ENCODE measurements at places on chromosomes 2 and 18.
A peak's percentile ranks its signal among the peaks of the same experiment; 100 is the strongest.

- no peak for DNase-seq
Measured at GRCh38 chr2:23523373-23524260, 138.6 kb downstream of the KLHL29 start.

DNA sequence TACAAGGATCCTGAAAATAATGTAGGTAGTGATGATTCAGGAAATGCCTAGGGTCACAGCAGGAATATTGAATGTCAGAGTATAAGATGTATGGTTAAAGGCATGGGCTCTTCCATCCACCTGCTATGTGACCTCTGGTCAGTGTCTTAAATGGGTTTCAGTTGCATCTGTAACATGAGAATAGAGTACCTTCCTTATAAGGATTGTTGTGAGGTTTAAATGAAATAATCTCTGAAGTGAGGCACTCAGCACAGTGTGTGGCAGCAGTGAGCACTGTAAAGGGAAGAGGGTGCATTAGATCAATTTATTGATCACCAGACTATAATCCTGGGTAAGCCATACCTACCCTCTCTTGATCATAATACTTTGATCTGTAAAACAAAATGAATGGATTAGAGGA lies 319.1 kb downstream of the SLC4A3 start:
- no peak for DNase-seq

DNA sequence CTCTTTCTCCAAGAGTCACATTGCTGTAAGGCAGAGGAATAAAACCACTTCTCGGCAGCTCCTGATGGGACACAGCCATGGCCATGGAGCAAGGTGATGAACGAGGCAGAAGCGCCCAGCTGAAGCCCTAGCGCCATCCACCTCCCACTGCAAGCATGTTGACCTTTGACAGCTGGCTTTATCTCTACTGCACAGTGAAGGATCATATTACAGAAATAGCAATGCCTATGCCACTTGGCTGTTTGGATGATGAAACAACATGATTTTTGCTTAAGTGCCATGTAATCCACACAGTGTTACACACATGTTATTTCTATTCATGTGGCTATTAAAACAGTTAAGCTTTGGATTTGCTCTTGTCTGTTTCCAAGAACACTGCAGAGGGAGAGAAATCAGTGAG lies 167.7 kb downstream of the VAPA start:
- DNase-seq, result no peak

DNA sequence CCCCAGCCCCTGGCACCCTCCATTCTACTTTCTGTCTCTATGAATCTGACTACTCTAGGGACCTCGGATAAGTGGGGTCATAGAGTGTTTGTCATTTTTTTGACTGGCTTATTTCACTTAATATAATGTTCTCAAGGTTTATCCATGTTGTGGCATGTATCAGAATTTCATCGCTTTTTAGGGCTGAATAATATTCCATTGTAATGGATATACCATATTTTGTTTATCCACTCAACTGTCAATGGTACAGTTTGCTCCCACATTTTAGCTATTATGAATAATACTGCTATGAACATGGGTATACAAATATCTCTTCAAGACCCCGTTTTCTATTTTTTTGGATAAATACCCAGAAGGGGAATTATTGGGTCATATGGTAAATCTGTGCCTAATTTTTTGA lies 7.4 kb downstream of the TRAF3IP1 start:
- no peak for DNase-seq

DNA sequence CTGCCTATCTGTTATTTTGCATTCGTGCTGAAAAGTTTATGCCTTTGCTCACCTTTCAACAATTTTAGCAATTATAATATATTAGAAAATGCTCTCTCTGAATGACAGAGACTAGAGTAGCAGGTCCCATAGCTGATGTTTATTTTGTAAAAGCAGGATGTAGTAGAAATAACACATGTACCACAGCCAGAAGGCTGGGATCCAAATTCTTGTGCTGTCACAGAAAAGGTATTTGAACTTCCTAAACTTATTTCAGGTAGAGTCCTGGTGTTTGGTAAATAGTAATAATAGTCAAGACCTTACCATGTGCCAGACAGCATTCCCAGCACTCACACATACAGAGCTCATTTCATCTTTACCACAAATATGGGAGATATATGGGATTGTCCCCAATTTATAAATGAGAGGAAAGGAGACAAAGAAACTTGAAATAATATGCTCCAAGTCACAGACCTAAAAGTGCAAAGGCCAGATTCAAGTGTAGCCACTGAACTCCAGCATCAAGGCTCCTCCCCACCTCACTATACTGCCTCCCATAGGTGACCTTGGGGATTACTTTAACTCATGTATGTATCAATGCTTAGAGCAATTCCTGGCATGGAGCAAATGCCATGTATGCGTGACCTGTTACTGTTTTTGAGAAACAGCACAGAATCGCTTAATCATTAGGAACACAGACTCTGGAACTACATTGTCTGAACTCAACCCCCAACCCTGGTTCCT lies 284.7 kb upstream of the RAB12 start:
- DNase-seq, result no peak

- DNase-seq, result no peak
Measured at GRCh38 chr2:39990335-39990900, 211.4 kb upstream of the THUMPD2 start.

GRCh38 chr2:236899950-236900640 lies 185.6 kb upstream of the COPS8 start:
- DNase-seq, result no peak

GRCh38 chr2:158228943-158229508 lies 127.3 kb downstream of the UPP2 start:
- no peak for DNase-seq

DNA sequence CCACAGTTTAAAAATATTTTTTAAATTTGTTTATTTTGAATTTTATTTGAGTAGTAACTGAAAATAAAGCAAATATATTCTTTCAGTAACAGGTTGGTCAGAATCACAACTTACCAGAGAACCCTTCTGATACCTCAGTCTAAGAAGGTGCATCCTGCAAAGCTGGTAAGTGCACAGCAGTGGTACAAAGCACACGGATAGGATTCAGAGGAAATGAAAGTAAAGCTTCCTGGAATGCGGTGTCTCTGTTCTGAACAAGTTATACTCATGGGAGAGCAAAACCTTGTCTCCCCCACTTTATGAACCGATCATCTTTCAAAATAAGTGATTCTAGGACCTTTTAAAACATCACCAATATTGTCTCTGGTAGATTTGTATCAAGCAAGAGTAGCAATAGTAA lies 398.3 kb downstream of the TMX3 start:
- DNase-seq, result no peak

DNA sequence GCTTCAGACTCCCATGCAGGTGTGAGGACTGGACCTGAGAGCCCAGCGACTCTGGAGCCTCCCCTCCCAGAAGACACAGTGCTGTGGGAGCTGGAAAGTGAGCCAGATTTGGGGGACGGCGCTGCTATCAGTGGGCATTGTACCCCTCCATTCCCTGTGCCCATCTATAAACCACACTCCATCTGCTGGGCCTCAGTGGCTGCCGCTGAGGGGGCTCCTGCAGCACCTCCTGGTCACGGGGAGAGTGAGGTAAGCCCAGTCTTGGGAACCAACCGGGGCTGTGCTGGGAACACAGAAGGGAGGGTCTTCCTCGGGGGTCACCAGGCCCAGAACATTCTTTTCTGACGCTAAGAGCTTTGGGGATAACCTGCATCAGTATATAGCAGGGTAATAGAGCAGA lies 9.5 kb downstream of the PSD4 start:
- no peak for DNase-seq

DNA sequence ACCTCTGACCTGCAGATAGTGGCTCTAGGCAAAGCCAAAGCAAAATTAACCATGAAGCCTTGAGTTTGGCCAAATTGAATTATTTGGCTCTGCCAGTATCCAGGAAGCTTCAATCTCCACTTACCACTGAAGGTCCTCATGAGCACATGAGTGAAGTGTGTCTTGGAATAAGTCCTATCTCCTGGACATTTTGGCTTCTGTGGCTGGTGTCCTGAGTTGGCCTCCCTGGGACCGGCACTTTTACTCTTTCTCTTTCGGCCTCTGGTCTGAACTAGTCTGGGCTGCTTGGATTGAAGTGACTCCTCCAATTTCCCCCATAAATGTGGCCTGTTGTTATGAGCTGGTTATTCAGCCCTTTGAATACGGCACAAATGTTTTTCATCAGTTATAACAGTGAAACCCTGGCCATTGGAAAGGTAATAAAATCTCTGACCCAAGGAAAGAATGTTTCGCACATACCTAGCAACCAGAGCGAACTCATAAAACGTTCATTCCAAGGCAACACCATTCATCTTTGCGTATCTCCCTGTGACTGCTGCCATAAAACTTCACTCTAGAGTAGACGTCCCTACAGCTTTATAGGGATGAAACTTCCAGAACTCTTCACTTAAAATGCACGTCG lies 216.4 kb downstream of the LPIN1 start:
- no peak for DNase-seq

DNA sequence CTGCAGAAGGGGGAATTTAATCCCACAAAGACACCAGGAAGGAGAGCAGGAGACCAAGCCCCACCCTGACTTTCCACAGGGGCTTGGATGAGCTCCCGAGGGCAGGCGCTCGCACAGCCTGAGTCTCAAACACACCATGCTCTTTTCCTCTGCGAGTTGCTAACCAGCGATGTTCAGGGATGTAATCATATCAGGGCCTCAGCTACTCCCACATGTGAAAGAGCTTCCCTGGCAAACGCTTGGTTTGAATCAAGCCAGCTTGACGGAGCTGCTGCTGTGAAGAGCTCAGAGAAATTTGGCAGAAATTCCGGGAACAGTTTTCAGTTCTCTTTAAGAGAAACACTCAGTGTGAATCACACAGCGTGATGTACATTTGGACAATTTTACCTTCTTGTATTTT lies 385.8 kb downstream of the GALR1 start:
- no peak for DNase-seq

DNA sequence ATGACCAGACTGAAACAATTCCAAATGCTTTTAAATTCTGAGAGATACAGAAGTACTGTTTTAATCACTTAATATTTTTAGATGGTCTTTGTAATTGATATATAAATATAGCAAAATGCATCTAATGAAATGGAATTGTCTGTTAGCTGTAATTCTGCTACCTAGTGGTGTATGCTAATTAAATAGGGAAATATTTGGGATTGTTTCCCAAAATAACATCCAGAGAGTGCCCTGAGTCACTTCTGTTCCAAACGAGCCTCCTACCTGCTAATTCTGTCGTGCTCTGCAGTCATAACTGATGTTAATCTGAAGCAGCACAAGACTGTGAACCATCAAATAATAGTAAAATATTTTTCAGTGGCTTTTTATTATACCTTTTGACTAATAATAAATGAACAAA lies 71.4 kb upstream of the NOSTRIN start:
- no peak for DNase-seq

GRCh38 chr18:11391661-11392060 lies 217.7 kb upstream of the SLC35G4 start:
- no peak for DNase-seq

- DNase-seq, result no peak
Measured at GRCh38 chr2:184577743-184578142, 20.6 kb upstream of the ZNF804A start.

DNA sequence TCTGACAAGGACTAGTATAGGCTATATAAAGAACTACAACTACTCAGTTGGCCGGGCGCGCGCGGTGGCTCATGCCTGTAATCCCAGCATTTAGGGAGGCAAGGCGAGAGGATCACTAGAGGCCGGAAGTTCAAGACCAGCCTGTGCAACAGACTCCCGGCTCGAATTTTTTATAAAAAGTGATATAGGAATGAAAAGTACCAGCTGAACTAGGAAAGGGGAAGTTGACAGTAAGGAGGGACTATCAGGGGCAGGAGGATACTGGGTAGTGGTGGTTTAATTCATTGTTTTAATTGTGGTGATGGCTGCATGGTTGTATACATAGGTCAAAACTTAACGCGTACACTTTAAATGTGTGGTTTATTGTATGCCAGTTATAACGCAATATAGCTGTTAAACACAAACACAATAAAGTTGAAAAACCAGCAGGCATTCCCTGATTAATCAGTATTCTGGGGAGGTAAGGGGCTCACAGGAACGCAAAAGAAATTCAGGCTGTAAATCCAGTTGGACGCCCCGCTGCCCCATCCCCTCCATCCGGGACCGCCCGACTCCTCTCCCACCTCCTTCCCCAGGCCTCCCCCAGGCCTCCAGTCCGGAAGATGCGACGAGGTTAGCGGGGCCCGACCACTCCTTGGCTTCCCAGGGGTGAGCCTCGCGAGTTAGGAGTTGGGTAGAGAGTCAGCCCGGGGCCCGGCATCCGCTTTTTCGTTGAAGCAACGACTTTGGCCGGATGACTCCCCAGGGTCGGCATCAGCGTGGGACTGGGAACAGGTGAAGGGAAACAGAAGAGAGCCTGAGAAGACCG lies 746 bp upstream of the POLR1B start:
- peak; percentile 22 for DNase-seq

DNA sequence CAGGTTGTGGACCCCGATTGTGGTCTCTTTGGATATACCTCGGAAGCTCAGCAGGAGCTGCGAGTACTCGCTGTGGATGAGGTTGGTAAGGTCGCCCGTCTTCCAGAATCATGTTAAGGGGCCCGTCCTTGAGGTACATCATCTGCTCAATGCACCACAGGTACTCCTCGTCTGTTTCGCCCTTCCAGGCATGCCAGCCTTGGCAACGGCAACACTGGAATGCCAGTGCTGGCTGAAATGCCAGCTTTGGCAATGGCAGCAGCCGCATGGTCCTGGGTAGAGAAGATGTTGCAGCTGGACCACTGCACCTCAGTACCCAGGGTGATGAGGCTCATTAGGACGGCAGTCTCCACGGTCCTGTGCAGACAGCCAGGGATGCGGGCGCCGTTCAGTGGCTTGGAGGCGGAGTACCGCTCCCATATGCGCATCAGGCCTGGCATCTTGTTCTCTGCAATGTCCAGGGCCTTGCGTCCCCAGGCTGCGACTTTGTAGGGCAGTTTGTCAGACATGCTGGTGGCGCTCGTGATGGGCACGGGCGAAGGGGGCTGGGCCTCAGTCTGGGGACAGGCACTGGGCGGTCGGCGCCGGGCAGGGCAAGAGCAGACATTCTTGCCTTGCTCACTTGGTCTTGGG lies 122.2 kb upstream of the NXPH2 start:
- no peak for DNase-seq

DNA sequence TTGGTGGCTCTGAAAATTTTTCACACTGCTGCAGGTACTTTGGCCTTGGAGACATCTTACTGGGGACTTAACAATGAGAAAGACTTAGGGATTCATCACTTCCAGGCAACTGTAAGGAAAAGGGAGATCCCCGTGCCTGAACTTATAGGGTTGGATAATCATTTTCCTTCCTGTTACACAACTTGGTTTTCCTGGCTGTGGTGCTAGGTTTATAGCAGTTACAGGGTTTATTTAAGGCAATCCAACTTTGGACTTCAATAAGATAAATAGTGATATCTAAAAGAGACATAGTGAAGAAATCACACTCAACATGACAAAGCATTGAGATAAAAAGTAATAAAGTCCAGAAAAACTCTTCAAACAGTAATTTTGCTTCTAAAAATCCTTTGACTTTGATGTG lies 70.2 kb upstream of the RAPH1 start:
- no peak for DNase-seq

DNA sequence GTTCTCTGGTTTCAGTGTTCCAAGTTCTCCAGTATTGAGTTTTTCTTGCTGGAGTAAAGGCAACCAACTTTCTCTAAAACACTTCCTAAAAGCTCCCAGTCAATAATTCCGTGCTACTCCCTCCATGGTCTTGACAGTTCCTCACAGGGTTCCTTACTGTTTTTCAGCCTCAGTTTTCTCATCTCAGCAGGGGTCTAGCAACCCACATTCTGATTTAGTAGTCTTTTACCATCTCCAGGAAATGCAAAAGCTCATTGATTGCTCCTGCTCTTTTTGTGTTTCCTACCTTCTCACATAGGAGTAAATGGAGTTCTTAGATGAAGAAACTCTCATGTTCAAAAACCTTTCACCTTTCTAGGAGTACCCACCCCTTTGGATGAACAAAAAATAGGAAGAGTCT lies 978.8 kb upstream of the POU3F3 start:
- DNase-seq, result no peak
